ENCODE measurements at places on chromosomes 4 and X. TPM values are rescaled to one million over a fixed set of nuclear protein-coding genes. Genes with fewer than 3 reads are reported as not detected.

KDR gene
- 0.16 TPM for total RNA-seq

MAGEB1 gene
- total RNA-seq: not detected

TASL gene
- total RNA-seq: not detected

WDFY3 gene
- total RNA-seq: 42.1 TPM

RASSF6 gene
- total RNA-seq: not detected

NDNF gene
- 0.09 TPM for total RNA-seq

ZCCHC12 gene
- not detected for total RNA-seq

APLN gene
- 0.32 TPM for total RNA-seq

TRPC5OS gene
- not detected for total RNA-seq

MAGEC2 gene
- total RNA-seq: not detected

SYN1 gene
- total RNA-seq: 0.09 TPM

CCDC120 gene
- total RNA-seq: 0.63 TPM

C4orf36 gene
- total RNA-seq: 2.1 TPM

FAM156A gene
- total RNA-seq: 14.5 TPM

F9 gene
- not detected for total RNA-seq

F8 gene
- 4.0 TPM for total RNA-seq

GLRA2 gene
- not detected for total RNA-seq

POLN gene
- 4.1 TPM for total RNA-seq

BEX2 gene
- total RNA-seq: 0.60 TPM

CSAG2 gene
- total RNA-seq: not detected

NR0B1 gene
- total RNA-seq: 1.0 TPM

PRR32 gene
- total RNA-seq: not detected

USP27X gene
- total RNA-seq: 3.0 TPM

CT45A5 gene
- not detected for total RNA-seq

AADAT gene
- total RNA-seq: 2.1 TPM

MGARP gene
- 4.0 TPM for total RNA-seq

DCAF8L2 gene
- not detected for total RNA-seq

CCDC110 gene
- 2.0 TPM for total RNA-seq

PLP2 gene
- total RNA-seq: 17.8 TPM

DGAT2L6 gene
- total RNA-seq: not detected

MAGED4 gene
- 21.8 TPM for total RNA-seq

CWH43 gene
- total RNA-seq: not detected

IL3RA gene
- total RNA-seq: not detected

HSD17B13 gene
- under 0.01 TPM for total RNA-seq

RASL11B gene
- 0.16 TPM for total RNA-seq

CT83 gene
- not detected for total RNA-seq

VCX3A gene
- total RNA-seq: not detected

P2RY4 gene
- total RNA-seq: not detected

PLAC8 gene
- under 0.01 TPM for total RNA-seq

CHM gene
- 10.3 TPM for total RNA-seq

HNRNPDL gene
- total RNA-seq: 137 TPM

MAGEA1 gene
- not detected for total RNA-seq

GAGE12J gene
- total RNA-seq: not detected

Measured in bronchial smooth muscle cell (primary cell).